ENCODE measurements at places on chromosomes 7 and 10.

GRCh38 chr10:50982989-50983388, 91.3 kb upstream of the PRKG1 start:
- DNase-seq: no peak

GRCh38 chr10:6581778-6582228, 1.7 kb upstream of the PRKCQ start:
- DNase-seq: no peak

GRCh38 chr10:98340261-98340939, 72.4 kb upstream of the LOXL4 start:
- no peak for DNase-seq

GRCh38 chr10:44382981-44383748, 1.7 kb downstream of the CXCL12 start:
- DNase-seq: no peak

DNA sequence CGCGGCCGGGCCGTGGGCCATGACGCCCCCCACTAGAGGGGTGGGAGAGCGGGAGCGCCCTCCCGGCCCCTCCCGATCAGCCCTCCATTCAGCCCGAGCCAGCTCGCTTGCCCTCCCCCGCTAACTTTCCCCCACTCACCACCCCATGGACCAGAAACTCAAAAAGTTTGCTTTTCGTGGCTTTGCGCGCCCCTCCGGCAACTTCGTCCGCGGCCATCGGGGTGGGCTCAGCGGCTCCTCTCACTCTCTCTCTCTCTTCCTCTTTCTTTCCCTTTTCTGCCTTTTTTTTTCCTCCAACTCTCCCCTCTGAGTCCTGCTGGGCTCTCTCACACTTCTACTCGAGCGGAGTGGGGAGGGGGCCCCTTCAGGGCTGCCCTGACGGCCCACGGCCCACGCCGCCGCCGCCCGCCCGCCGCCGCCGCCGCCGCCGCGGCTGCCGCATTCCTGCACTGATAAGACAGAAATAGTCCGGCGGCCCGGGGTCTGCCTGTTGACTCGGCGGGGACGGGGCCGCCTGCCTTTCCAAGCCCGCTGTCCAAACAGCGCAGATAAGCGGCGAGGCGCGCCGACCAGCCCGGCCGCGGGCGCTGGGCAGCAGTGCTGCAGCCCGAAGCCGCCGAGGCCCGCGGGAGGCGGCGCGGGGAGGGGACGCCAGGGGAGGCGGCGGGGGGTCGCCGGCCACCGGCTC, at the start of gene SMARCD3:
SMARCD3 (minus strand) TSS at position 349 of the 688 bp plus-strand sequence; CDS start at position 217, 132 bp downstream.
- peak; percentile 17 for DNase-seq

- no peak for DNase-seq
These were observed at the start of gene KLF6 for GRCh38 chr10:3784510-3785250. TSS of gene KLF6 (minus strand) at chr10:3785209. CDS start at chr10:3785014, 195 bp downstream.

GRCh38 chr7:132650498-132650897, 74.2 kb upstream of the PLXNA4 start:
- DNase-seq: peak; percentile 92

- DNase-seq: no peak
These were observed 47.0 kb upstream of the RASGEF1A start for GRCh38 chr10:43313901-43314300.

- DNase-seq: peak; percentile 52
These were observed 18.1 kb upstream of the CAMK2G start for GRCh38 chr10:73892310-73893030.

DNA sequence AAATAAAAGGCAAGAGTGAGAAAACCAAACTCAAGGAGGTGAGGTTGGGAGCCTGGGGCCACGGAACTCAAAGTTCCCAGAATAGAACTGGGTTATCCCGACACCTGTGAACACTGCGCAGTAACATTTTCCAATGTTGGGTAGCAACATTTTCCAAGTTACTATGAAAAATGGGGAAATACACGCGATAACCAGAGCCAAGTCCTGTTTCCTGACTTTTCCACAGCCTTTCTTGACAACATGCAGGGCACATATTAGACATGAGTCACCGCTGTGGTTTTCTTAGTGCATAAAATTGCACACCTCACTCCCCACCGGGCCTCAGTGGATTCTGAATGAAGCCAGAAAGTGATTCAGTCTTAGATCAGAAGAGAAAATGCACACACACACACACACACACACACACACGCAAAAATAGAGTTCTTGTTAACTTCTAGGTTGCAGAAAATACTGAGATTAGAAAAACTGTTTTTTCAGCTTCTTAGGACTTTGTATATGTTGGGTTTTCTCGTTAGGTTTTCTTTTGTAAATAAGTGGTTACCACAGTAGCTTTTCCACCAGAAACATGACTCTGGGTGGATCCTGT, 70.0 kb downstream of the CAMK1D start:
- DNase-seq: peak; percentile 96

DNA sequence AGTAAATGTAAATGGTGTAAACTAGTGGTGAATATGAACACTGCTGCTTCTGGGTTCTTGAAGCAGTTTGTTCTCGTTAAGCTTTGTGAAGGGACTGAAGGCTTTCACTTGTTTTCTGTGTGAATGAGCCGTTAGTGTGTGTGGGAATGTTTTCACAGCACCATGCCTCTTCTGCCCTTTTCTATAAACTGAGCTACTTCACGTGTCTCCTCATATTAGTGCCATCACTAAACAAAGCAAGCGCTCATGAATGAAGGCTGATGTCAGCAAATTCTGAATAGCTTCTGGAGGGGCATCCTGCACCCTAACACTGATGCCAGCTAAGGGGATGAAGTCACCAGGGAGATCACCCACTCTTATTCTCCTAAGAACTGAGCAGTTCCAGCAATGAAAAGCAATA, 205.6 kb upstream of the ETV1 start:
- no peak for DNase-seq

DNA sequence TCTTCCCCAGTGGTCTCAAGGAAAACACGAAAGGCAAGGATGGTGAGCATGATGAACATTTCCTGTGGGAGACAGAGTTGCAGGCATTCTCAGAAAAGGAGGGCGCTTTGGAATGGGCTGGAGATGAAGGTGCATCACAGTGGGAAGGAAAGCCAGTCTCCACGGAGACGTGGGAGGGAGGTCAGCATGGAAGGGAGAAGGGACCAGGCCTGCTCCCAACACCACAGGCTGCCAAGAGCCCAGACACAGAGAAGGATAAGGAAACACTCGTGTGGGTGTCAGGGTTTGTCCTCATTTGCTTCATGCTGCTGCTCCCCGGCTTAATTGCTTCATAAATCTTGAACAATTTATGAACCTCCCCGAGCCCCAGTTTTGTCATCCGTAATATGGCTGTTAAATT, 231.5 kb upstream of the ZNF32 start:
- DNase-seq: no peak

DNA sequence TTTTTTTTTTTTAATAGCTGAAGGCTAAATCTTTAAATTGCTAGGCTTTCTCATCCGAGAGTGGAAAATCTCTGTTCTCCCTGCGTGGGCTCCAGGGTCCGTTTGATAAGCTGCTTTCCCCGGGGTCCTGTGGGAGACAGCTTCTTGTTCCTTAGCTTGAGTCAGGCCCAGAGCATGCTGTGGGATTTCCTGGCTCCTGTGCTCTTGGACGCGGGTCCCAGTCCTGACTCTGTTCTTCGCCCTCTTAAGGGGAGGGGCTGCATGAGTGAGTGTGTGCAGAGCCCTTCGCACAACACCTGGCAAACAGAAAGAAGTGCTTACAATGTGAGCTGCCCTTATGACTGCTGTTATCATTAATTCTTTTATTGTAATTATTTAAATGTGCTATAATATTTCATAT, 133.5 kb downstream of the TACC2 start:
- DNase-seq: no peak

DNA sequence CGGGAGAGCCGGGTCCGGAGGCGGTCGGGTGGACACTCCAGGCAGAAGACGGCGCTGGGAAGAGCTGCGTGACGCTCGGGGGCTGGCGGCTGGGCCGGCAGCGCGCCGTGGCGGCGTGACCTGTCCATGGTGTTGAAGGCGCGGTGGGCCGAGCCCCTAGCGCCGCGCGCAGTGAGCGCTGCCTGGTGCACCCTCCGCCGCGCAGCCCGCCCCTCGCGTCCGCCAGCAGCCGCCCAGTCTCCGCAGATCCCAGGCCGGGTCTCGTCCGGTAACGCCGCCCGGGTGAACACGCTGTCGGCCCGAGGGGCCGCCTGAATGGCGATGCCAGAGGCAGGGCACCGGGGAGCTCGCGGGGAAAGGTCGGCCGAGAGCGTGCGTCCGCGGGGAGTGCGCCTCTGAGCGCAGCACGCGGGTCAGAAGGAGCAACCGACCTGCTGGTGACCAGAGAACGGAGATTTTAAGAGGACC, 657 bp upstream of the TMEM178B start:
- DNase-seq: no peak

DNA sequence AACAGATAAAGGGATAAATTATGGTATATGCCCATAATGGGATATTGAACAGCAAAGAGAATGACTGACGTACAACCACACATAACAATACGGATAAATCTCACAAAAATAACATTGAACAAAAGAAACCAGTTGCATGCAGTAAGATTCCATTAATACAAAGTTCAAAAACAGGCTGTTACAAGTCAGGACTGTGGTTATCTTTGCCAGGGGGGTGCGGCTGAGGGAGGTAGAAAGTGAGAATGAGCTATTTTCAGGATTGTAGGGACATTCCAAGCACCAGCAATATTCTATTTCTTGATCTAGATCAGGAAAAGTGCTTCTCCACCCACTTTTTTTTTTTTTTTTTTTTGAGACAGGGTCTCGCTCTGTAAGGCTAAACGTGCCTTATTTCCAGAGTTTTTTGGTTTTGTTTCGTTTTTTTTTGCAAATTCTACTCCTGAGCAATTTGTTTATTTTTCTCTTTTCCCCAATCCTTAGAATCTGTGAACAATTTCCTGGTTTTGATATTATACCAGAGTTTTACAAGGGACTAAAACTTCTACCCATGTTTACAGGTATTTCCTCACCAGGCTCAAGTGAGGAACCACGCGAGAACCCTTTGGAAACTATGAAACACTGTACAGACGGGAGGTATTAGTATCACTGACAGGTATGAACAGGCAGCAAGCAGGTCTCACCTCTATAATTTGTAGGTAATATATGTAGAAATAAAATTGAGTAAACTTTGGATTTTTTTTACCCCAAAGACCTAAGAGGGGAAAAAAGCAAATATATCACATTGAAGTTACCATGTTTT, 9.9 kb downstream of the SMURF1 start:
- no peak for DNase-seq

DNA sequence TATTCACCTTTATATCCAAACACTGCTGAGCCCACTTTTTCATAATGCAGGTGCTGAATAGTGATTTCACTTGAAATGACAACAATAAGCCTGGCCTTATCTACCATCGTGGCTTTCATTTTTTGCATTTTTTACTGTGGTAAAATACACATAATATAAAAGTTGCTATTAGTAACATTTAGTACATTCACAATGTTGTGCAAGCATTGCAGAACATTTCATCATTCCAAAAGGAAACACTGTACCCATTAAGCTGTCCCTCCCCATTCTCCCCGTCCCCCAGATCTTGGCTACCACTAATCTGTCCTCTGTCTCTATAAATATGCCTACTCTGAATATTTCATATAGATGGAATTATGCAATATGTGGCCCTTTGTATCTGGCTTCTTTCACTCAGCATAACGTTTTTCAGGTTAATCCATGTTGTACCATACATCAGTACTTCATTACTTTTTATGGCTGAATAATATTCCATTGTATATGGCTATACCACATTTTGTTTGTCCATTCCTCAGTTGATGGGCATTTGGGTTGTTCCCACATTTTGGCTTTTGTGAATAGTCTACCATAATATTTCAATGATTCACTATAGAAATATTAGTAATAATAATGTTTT, 68.5 kb upstream of the ARID5B start:
- DNase-seq: peak; percentile 45

DNA sequence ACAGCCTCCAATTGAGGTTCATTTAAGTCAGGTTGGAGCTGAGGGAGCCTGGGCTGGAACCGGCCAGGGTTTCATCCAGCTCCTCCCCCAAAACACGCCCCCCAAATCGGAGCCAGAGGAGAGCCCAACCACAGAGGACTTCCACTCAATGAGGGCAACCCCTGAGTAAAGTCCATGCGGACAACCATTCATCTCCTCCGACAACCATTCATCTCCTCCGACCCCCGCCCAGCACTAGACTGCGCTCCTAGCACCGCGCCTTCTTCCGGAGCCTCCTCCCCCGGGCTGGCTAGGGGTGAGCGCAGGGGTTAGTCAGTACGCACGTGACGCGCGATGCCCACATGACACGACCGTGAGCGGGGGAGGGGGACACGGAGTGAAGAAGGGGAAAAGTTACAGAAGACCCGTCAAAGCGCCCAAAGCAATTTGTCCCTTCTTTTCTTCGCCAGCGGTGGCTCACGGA, 1.4 kb downstream of the MAGI2 start:
- peak; percentile 87 for DNase-seq

DNA sequence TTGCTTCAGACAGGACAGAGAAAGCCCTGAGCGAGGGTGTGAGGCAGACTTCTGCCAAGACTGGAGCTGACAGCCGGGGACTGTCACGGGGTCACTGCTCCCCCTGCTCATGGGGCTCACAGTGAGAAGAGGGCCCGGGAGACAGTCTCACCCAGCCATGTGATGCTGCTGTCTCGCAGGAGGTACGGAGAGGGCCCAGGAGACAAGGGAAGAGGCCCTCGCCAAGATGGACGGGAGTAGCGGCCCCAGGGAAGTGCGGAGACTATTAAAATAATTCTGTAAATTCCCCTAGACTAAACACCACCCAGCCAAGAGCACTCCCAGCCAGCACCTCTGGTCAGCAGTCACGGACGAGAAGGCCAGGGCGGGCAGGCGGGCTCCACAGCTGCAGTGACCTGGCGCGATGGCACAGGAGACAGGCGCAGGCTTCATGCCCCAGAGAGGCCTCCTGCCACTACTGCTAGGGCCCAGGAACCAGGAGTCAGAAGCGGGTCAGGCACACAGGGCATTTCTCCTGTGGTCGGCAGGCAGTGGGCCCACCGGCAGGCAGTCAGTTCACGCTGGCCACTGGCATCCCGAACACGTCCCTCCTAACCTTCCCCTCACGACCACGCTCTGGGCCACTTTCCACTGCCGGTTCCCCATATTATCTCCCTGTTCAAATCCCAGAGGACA, 24.1 kb downstream of the WDR86 start:
- no peak for DNase-seq

DNA sequence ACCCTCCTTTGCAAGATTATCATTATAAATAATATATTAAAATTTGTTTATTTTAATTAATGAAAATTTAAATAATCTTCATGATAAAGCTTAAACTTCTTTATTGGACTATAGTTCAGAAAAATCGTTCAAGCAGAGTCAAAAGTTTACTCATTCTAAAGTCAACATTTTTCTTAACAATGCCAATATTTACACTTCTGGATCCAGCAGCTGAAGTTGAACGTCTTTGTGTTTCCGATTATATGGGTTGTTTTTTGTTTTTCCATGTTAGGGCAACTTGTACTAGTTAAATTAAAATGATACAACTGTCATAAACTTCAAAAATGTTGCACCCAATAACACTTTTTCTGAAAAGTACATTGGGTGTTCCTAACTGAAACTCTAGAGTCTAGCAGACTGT, 43.8 kb downstream of the GRB10 start:
- no peak for DNase-seq

- DNase-seq: no peak
These were observed 214.1 kb downstream of the USP6NL start for GRCh38 chr10:11397077-11397965.

- DNase-seq: no peak
These were observed 203.8 kb upstream of the SVIL start for GRCh38 chr10:29838539-29838938.

GRCh38 chr7:127208351-127208750, 44.4 kb downstream of the GRM8 start:
- no peak for DNase-seq
